ENCODE measurements at places on chromosomes 3 and 15.

DNA sequence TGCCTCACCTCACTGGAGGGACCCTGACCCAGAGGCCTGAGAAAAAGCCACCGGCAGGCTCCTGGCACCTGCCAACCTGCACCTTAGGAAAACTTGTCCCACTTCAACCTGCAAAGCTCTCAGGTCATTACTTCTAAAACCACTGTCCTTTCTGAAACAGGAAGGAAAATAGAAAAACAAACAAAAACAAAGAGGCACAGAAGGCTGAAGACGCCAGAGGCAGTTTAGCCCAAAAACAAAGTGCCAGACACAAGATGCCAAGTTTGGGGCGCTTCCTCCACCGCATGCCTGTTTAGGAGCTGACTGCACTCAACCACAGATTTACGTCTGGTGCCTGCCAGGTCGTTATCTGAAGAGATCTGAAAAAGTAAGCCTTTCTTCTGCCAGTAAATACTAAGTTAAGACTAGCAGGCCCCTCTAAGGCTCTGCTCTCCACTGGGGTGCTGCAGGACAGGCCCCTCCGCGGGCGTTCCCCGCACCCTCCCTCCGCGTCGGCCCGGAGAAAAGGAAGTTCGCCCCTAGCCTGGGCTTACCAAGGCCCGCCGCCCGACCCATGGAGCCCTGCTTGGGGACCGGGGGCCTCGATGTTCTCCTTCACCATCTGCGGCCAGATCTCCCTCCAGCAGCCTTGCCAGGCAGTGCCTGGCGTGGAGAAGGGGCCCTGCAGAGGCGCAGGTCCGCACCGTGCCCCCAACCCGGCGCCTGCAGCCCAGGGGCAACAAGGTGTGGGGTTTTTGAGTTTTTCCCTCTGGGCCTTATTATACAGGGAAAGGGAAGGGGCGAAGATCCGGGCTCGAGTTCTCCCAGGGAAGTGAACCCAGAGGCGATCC is 1.3 kb downstream of the GOLGA8A start:
- peak; percentile 0 for DNase-seq

DNA sequence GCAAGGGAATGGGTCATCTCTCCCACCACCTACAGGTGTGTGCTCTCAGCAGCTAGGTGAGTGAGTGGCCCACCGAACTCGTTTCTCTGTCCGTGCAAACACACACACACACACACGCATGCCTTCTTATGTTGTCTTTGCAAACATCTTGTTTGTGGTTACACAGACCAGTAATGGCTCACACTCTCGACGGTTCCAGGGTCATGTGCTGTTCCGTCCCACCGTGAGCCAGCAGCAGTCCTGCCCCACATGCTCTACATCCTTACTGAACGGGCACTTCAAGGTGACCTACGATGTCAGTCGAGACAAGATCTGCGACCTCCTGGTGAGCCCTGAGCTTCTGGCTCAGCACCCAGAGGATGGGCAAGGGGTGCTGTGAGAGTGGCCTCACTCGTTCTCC is 4.3 kb downstream of the ITIH1 start:
- DNase-seq = no peak

DNA sequence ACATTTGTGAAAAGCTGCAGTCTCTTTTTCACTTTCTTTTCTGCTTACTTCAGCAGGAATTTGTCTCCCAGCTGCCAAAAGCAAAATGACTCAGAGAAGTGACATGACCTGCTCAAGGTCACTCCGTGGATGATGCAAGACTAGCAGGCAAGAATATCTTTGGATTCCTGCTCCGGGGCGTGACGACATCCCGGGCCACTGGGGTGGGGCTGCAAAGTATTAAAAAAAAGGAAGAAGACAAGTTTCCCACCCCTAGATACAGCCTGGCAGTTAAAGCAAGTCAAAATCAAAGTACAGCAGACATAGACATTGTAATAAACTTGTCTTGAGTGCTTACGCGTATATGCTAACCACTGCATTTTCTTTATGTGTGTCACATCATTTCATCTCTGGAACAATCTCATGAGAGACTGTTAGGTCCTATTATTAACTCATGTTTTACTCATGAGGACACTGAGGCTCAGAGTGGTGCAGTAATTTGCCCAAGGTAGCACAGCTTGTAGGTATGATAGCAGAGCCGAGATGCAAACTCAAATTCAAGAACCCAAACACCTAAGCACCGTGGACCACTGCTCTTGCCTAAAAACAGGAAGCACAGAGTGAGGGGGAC is 485.2 kb upstream of the PROK2 start:
- DNase-seq = peak; percentile 96

DNA sequence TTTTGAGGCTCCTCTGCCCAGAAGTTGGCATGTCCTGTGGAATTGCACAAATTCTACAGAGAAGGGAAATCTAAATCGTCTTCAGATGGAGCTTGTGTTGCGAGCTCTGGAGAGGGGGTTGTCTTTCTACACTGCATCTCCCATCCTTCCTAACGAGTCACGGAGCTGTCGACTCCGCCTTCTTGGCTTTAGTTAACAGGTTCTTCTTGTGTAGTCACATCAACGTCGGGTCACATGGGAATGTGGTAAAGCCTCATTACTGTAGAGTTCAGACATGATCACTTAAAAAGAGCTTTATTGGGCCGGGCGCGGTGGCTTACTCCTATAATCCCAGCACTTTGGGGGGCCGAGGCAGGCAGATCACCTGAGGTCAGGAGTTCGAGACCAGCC is 60.0 kb downstream of the DNASE1L3 start:
- DNase-seq = no peak

DNA sequence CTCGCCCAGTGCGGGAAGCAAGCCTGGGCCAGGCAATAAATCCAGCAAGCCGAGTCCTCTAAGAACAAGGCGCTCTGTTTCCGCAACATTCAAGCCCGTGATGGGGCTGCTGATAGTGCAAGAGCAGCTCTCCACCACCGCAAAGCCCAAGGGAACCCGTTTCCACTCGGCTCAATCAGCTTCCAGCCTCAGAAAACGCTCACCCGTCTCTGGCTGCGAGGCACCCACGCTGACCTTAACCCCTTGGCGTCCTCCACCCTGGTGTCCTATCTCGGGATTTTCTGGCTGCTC is 17.8 kb downstream of the SPATA12 start:
- DNase-seq = peak; percentile 76

DNA sequence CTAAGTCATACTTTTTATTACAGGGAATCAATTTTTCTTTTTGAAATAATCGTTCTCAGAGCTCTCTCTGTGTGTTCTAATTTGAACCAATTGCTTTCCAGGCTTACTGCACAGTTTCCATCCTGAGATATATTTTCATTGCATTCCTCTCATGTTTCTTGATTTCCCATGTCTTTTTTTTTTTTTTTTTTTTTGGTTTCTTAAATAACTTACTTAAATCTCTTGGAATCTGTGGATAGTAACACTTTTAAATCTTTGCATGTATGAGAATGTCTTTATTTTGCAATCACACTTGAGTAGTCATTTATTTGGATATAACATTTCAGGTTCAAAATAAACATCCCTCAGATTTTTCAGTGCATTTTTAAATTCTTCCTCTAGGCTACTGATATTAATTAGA is 14.5 kb upstream of the ABTB1 start:
- DNase-seq = no peak

GRCh38 chr3:9291821-9292410 is 42.5 kb upstream of the SRGAP3 start:
- no peak for DNase-seq

DNA sequence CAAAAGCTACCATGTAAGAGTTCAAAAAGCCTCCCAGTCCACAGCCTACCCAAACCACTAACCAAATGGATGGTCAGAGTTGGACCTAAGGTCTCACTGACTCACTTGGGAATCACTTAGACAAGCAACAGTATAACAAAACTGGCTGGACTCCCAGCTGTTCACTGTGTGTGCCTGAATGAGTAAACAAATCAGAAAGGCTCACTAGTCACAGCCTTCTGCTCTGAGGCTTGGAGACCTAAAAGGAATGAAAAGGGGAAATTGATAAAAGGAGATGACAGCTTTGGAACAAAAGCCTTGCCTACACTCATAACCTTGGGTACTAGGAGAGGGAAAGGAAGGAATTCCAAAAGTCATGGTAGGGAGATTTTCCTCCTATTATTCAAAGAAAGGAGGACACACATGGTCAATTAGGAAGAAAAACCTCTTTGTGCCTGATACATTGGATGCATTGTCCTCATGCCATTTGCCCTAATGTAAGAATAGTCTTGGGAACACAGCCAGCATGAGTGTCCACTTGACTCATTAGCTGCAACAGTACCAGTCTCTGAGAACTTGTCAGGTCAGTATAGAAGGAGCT is 92.3 kb downstream of the FRMD5 start:
- DNase-seq = no peak

DNA sequence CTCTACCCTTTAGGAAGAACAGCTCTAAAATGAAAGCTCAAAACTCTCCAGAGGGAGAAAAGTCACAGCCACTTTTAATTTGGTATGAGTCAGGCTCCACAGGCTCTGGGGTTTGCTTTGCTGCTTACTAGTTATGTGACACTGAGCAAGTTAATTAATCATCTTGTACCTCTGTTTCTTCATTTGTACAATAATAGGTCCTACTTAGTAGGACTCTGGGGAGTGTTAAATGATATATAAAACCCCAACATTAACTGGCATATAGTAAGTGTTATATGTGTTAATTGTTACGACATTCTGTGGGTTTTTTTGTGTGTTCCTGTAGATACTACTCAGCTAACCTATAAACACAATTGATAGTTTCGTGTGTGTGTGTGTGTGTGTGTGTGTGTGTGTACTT is 6.6 kb downstream of the ACKR2 start:
- no peak for DNase-seq

- DNase-seq = no peak
Observed at GRCh38 chr3:138047596-138048158, 37.7 kb downstream of the CLDN18 start.

- no peak for DNase-seq
Observed at GRCh38 chr3:94525043-94525442, 462.2 kb downstream of the NSUN3 start.

DNA sequence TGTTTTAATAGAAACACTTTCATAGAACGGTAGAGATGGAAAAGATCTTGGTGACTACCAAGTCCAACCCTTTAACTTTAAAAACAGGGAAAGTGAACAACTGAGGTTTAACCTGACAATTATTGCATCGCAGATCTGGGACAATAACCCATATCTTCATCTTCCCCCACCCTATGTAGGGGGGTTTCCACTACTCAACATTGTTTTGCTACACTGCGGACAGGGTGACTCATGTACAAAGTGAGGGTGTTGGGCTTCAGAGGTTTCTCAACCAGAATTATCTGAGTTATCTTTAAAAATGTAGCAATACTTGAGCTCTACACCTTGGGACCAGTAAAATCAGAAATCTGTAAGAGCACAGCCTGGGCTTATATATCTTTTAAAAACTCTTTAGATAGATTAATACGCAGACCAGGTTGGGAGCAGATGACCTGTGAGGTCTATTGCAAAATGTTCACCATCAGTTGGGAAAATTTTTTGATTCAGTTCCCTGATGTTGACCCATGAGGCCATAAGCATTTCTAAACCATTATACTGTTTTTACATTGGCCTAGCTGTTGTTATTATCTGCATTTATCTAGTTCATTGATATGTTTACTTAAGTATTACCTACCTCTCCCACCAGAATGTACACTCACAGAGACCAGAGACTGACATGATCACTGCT is 103.6 kb upstream of the ICE2 start:
- DNase-seq = no peak

DNA sequence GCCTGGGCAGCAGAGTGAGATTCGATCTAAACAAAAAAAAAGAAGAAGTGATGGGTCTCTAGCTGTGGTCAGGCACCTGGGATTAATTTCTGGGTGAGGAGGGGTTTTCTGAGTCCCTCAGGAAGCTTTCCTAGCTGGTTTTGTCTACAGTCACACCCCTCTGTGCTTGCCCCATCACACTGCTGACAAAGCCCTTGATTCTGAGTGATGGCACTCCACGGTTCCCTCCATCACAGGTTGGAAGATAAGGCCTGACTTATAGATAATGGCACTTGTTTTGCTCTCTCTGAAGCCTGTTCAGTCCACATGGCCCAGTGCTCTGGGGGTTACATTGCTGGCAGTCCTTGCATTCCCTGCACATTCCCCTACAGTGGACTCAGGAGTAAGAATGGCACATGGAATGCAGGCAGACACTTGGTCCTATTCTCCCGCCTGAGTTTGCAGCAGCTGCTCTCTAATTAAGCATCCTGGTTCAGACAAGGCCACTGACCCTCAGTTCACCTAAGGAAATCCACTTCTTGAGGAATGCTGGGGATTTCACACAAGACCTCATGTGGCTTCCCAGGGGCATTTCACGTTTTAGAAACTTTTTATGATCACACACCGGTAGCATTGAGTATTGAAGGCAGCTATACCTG is 81.0 kb upstream of the NMNAT3 start:
- DNase-seq = no peak

DNA sequence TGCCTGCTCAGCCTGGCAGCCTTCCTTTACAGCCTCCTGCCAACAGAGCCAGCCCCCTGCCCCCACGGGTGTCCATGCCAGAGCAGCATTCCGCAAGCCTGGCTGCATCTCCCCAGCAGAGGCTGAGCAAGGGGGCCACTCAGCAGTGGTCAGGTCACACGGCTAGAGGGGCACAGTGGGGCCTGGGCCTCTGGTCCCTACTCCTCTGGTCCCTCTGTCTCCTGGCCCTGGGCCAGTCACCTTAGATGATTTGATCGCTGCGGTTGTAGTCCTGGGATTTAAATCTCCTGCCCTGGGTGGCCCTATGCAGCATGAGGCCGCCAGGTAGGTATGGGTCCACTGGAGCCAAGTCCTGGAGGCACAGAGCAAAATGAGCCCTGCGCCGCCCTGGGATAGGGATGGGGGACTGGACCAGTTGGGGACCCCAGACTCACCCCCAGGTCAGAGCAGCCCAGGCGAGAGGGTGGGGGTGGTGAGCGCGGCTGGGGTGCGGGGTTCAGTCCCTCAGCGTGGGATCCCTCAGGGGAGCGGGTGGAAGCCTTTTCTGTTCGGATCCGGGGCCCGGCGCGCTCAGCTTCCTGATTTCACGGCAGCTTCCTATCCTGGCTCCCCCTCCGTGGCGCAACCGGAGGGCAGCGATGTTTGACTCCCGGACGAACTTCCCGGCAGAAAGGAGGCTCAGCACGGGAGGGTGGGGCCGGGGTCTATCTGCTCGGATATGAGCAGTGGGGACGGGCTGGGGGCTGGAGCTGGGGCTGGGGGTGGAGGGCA is at the start of gene ZBTB47:
TSS of gene ZBTB47 (plus strand) at position 138 of the 771 bp plus-strand sequence. CDS start 4,659 bp downstream, outside the sequence.
- peak; percentile 77 for DNase-seq

GRCh38 chr3:13708301-13708700 is 159.4 kb downstream of the FBLN2 start:
- DNase-seq = no peak

DNA sequence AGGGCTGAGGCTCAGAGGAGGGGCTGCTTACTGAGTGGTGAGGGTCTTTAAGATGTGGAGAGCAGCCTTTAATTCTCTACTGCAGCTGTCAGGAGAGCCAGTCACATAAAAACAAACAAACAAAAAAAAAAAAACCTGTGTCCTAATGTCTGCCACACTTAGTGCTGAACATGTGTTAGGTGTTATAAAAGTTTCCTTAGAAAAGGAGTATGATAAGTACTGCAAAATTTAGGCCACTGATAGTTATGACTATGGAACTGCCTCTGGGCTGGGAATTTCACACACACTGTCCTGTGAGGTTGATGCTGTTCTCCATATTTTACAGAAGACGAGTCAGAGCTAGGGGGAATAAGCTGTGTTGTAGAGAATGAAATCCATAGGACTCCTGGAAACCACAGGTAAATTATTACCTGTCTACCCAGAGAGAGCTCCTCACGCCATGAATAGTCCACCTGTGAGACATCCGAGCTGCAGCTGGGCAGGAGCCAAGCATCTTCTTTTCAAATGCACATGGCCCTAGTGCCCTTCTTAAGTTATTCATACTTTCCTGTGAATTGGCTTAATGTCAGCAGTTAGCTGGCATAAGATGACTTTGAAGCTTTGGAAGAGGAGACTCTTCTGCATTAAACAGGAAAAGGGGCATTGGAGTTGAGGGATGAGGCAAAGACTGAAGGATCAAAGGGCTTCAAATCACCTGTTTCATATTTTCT is 34.5 kb upstream of the SKOR1 start:
- DNase-seq = no peak
